ENCODE measurements at places on chromosomes 12 and 14.

DNA sequence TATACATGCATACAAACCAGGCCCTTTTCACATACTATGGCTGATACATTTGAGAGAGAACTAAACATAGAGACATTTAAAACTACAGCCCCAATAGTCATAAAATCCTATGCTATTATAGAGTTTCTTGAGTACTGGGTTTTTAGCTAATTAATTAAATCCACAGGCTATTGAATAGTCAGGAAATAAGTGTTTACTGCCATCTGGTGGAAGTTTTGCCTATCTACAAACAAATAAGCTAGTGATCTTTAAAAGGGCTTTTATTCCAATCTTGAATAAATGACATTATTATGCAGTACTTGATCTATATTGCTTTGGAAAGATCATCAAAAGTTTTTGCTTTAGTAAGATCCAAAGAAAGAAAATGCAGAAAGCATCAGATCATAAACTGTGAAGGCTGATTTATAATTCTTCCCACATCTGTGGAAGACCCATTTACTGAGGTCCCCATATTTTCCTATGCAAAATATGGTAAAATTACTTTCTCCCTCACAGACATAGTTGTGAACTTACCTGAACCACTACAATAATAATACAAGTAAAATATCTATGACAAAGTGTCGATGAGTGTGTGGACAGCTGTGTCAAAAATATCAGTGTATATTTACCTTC lies 131.3 kb downstream of the ITPR2 start:
- DNase-seq = no peak

GRCh38 chr12:126547905-126548304 lies 1482.7 kb downstream of the AACS start:
- no peak for DNase-seq

GRCh38 chr12:71763677-71764379 lies 9.2 kb downstream of the RAB21 start:
- peak; percentile 12 for DNase-seq

- DNase-seq = no peak
Measured at GRCh38 chr14:46091819-46092218, 559.8 kb downstream of the RPL10L start.

DNA sequence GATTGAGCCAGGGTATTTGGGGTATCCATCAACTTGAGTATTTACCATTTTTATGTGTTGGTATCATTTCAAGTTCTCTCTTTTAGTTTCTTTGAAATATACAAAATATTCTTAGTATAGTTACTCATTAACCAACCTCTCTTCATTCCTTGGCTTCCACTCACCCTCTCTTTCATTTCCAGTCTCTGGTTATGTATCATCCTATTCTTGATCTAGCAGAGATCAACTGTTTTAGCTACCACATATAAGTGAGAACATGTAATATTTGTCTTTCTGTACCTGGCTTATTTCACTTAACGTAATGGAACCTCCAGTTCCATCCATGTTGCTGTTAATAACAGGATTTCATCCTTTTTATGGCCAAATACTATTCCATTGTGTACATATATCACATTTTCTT lies 86.9 kb downstream of the DACT1 start:
- DNase-seq = no peak

DNA sequence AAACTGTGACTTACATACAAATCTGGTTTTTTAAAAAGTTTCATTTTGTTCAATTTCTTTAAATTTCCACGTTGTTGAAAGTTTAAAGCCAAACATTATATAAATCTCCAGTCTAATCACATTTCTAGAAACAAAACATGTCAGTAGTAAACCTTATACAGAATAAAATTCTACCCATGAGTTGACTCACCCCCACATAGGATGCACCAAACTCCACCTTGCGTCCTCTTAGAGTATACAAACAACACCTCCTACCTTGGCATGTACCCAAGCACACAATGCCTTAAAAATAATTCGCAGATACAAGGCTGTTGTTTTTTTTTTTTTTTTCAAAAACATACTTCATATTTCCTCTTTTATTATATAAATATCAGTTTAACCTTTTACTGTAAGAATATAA lies 3.3 kb downstream of the FBXL14 start:
- peak; percentile 26 for DNase-seq

DNA sequence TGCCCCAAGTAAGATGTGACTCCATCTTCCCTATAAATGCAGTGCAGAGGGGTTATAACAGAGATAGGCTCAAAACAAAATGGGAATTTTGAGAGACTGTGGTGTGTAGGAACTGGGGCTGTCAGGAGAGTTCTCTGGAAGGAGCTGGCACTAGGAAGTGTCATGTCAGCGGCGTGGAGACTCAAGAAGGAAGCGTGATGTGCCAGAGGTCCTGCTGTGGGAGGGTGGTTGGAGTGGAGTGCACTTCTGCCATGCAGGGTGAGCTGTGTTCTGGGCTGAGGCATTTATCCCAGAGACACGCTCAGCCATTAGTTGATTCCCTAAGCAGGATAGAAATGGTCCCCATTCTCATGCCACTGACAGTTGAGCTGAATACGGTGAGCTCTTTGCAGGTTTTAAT lies 19.0 kb downstream of the GLT1D1 start:
- DNase-seq = no peak

DNA sequence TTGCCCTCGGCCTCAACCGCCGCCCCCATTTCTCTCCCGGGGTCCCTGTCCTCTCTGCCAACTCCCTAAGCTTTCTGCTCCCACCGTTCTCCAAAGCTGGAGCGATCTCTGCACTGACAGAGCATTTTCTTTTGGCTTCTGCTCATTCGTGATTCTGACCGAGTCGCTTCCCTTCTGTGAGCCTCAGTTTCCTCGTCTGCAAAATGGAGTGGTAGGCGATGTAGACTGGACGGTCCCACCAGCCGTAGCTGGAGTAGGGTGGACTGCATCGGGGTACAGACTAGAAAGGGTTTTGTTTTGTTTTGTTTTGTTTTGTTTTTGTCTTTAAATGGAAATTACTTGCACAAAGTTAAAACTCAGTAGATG lies 2.4 kb downstream of the VSX2 start:
- DNase-seq = no peak

DNA sequence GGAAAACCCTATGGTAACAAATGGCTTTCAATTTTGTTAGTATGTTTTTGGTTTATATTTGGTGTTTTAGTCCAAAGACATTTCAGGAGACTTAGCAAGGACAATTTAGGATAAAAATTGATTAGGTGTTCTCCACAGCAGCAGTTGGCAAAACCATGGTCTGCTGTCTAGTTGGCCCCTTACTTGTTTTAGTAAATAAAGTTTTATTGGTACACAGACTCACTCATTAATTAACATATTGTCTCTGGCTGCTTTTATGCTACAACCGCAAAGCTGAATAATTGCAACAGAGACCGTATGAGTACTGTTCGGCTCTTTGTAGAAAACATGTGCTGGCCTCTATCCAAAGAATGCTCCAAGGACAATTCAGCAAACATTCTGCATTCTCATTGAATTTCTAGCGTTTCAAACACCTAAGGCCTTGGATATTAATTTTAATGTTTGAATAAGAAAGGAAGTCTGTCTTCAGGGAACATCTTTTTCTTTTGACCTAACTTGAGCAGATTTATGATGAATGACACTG lies 77.7 kb downstream of the CCDC92 start:
- no peak for DNase-seq

DNA sequence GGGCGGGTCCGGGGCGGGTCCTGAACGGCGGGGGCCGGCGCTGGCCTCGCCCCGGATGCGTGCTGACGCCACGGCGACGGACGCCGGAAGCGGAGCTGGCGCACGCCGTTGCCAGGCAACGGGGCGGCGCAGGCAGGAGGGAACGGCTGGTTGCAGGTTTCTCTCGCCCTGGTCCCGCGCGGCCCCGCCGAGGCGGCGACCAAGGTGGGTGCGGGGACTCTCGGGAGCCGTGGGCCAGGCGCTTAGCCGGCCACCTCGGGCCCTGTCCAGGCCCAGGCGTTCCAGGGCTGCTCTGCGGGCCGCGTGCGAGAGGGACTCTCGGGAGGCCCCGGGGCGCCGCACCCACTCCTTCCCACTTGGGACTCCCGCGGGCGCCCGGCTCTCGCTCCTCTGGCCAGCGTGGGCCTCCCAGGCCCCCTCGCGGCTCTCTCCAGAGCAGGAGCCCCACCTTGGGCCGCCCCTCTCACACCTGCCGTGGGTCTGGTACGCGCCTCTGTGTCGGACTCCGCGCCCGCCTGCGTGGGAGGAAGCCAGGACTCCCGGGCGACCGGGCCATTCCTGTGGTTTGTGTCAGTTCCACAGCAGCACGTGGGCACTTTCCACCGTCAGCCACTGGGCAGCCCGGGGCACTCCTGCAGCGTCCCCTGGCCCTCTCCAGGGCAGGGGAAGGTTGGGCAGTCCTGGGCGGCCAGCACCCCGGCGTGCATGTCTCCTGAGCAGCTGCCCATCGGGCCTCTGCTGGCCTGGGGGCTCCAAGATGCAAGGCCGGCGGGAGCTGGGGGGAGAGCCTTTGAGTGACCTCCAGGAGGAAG lies at the start of gene CLBA1:
Gene CLBA1 (plus strand): TSS at position 114 of the 812 bp plus-strand sequence. CDS start 644 bp downstream, at position 758.
- DNase-seq = peak; percentile 88

DNA sequence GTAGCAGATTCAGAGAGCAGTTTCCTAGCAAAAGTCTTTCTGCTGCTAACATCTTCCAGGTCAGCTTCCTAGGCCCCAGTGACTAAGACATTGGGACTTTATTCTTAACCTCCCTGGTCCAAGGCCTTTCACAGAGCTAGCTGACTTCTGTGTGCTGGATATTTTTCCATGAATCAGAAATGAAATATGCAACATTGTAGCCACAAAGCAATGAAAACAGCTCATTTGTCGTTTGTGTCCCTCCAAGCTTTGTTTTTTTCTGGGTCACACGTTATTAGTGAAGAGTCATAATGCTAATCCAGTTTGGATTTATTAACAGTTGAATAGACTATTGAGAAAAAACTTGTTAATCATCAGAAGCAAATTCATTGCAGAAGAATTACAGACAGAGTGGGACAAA lies 82.4 kb downstream of the ARF6 start:
- DNase-seq = no peak

GRCh38 chr12:48022676-48023385 lies 18.6 kb upstream of the COL2A1 start:
- no peak for DNase-seq

DNA sequence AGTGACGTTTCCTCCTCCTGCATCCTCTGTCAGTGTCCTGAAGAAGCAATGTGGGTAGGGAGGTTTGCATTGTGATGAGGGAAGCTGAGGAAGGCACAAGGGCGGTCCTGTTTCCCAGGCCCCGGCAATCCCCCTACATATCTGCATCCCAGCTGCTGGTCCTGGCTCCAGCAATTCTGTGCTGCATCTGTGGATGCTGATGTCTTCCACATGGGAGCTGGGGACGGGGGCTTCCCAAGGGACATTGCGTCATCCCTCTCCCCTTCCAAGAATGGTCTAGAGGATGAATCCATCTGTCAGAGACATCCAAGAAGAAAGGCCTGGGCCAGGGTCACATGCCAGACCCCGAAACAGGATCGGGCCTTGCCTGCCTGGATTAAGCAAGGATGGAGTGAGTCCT lies 52.1 kb downstream of the TSPAN11 start:
- DNase-seq = no peak

- no peak for DNase-seq
Measured at GRCh38 chr12:43179486-43179885, 372.5 kb downstream of the ADAMTS20 start.

DNA sequence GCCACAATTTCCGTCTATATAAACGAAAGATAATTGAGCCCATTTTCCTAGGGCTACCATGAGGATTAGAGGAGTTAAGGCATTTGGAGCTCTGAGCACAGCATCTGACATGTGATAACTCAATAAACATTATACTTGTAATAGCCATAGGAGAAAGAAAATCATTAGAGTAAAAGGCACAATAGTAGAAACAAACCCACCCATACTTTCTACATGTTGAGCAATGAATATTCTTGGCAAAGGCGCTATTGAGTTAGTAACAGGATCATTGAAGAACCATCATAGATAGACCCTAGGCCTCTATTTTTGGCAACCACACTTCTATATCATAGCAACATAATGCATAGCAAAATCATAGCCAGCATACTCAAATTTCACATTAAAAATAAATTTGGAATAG lies 664.1 kb downstream of the NOVA1 start:
- DNase-seq = no peak

DNA sequence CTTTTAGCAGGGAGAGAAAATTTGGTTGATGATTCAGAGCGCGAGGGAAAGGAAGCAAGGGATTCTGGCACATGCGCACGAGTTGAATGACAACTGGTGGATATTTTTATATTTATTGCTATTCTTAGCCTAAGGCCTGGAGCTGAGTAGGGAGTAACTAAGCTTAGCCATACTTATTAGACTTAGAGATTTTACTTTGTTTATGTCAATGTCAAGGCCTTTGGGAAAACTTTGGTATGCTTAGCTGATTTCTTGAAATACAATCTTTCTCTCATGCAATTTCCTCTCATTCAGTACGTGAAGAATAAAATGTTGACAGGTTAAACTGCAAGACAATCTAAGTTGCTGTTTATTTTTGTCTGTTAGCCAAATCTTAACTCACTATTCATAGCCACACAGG lies 101.1 kb downstream of the CRADD start:
- DNase-seq = no peak

GRCh38 chr12:108696996-108697290 lies 34.4 kb downstream of the CORO1C start:
- no peak for DNase-seq

GRCh38 chr12:84910549-84911241 lies 1.9 kb downstream of the SLC6A15 start:
- DNase-seq = no peak

- no peak for DNase-seq
Measured at GRCh38 chr14:88417594-88417993, 32.1 kb downstream of the SPATA7 start.

- no peak for DNase-seq
Measured at GRCh38 chr12:128600886-128601285, 222.9 kb downstream of the SLC15A4 start.

DNA sequence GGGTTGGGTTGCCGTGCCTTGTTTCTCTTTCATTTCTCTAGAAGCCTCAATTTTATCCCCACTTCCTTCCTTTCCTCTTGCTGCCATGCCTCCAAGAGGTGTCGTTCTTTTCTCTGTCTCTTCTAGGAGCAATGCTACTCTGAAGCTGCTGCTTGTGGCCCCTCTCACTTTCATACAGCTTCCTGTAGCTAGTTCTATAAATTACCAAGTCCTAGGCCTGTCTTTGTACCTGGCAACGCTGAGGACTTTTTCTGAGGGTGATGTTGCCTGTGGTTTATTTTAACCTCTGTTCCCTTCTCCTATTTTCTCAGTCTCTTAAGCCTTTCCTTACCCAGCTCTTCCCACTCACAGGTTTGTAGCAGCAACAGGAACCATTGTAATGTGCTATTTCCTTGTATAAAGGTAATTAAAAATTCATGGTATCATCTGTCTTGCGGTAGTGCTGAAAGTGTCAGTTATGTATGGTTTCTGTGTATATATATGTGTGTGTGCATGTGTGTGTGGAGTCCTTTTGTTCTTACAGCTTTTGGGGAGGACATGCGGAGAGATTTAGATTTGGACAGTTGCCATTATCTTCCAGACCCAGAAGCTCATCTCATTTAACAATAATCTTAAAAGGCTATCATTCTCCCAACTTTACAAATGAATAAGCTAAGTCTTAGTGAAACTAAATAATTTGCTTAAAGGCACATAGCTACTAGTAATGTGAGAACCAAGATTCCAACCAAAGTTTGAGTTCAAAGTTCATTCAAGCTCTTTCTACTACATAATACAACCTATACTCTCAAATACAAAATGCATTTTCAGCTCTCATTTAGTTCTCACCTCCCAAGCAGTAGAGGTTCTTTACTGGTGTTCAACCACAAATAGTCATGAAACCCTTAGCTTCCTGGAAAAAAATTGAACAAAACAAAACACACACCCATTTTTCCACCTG lies 43.8 kb downstream of the DDHD1 start:
- DNase-seq = peak; percentile 53

- DNase-seq = no peak
Measured at GRCh38 chr14:68075382-68076029, 255.9 kb downstream of the RAD51B start.

- DNase-seq = no peak
Measured at GRCh38 chr14:82449926-82450468, 916.3 kb upstream of the SEL1L start.
